ENCODE measurements at places on chromosomes 7 and 10. TPM values are rescaled to one million over a fixed set of nuclear protein-coding genes. Genes with fewer than 3 reads are reported as not detected.

GRCh38 chr7:106823631-106824030, 41.5 kb upstream of the PIK3CG start:
- DNase-seq = no peak

DNA sequence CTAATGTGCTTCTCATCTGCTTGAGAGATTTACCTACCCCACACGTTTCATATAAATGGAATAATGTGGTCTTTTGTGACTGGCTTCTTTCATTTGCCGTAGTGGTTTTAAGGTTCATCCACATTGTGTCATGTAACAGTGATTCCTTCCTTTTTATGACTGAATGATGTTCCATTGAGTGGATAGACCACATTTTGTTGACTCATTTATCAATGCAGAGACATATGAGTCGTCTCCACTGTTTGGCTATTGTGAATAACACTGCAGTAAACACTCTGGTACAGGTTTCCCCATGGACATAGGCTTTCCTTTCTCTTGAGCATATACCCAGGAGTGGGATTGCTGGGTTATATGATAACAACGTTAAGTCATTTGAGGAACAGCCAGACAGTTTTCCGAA, 2.0 kb upstream of the AOC1 start:
- no peak for DNase-seq

DNA sequence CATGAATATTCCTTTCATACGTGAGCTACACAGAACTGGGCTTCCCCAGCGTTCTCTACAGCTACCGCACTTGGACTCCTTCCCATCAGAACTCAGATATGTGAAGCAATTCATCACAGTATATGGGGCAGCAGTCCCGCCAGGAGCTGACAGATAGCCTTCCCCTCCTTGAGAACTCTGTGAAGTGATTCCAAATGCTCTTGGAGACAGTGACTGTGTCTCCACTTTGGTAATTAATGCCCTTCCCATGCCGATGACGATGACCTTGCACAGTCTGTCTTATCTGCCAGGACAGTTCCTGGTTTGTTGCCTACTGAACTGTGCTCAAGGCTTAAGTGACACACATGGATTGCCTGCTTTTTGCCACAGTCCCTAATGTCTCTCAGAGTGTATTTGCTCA, 75.0 kb upstream of the AFAP1L2 start:
- no peak for DNase-seq

EVX1 gene
- not detected for total RNA-seq

CHN2 gene
- total RNA-seq = 0.32 TPM

DNA sequence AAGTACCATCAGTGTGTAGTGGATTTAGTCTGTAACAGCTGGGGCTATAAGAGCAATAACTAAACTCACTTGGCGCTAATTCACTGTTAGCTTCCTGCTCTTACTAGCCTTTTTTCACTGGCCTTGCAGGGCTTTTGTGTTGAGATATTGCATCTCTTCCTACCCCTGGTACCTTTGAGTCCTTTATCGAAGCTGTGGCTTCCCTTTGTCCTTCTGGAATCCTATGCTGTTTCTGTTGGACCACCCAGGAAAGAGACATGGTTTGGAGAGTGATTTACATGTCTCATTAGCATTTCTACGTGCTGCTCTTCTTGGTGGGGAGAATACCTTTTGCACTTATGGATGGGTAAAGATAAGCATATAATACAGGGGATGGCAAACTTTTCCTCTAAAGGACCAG, 103.8 kb downstream of the MLLT10 start:
- no peak for DNase-seq

FKBP6 gene
- total RNA-seq = not detected

ITPRID1 gene
- total RNA-seq = not detected

DNA sequence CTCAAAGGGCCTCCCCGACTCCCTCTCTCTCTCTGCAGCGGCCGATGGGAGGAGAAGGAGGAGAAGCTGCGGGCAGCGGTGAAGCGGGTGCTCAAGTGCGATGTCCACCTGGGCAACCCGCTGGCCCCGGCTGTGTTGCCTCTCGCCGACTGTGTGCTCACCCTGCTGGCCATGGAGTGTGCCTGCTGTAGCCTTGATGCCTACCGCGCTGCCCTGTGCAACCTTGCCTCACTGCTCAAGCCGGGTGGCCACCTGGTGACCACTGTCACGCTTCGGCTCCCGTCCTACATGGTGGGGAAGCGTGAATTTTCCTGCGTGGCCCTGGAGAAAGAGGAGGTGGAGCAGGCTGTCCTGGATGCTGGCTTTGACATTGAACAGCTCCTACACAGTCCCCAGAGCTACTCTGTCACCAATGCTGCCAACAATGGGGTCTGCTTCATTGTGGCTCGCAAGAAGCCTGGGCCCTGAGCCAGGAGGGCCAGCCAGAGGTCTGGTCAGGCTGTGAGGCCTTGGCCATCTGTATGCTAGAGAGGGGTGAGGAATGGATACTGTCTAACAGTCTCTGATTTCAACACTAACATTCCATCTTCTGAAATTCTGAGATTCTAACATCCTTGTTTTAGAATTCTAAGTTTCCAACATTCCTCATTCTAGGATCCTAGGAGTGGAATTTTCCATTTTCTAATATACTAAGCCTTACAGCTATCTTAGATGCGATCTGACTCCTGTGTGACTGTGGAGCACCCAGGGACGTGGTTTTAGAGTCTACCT, 3.6 kb downstream of the INMT start:
- peak; percentile 59 for DNase-seq

CALHM1 gene
- not detected for total RNA-seq

FAM180A gene
- total RNA-seq = 2.9 TPM

DNA sequence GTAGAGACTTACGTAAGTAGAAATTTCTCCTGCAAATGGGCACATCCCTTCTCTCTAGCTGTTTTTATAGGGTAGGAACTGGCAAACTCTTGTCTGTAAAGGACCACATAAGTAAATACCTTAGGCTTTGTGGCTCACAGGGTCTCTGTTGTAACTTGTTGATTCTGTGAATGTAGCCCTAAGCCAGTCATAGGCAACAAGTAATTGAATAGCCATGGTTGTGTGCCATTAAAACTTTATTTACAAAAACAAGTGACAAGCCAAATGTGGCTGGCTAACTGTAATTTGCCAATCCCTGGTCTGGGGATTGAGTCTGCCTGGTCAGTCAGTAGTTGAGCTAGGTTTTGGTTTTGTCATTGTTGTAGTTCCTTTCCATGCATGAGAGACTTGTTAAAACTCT, 5.3 kb upstream of the KLF6 start:
- DNase-seq = no peak

DNA sequence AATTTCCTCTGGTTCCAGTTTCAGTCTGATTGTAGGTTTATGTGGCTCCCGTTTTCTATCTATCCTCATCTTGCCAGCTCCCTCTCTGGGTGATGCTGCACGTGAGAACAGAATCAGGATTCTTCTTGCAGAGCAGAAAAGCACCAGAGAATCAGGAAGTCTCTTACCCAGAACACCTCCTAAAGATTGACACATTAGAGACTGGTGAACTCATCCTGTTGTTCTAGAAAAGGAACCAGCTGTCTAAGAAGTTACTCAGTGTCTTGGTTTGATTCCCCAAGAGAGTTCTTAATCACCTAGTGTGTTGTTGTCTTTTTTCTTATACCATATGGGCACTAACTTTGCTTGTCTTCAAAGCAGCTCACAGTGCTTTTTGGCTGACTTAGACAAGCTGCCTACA, 152.4 kb downstream of the DGKI start:
- DNase-seq = no peak

DNA sequence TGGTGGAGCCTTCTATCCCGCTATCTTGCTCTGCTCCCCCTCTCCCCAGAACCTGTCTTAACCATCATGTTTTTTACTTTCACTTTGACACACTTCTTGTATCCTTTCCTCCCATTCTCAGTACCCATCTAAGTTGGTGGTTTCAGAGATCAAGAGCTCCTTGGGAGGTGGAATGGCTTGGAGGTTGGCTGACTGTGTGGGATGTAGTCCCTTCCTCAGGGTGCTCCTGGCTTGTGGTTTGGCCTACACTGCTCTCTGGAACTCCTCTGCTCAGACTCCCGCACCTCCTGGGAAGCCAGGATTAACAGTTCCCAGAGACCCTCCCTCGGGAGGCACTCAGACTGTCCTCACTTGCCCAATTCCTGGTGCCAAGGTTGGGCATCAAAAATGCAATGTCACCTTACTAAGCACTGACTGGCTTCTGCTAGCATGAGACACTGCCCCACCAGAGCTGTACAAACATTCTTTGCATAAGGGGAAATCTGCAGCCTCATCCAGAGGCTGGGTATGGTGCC, 93.1 kb upstream of the NAMPT start:
- DNase-seq = no peak

DNA sequence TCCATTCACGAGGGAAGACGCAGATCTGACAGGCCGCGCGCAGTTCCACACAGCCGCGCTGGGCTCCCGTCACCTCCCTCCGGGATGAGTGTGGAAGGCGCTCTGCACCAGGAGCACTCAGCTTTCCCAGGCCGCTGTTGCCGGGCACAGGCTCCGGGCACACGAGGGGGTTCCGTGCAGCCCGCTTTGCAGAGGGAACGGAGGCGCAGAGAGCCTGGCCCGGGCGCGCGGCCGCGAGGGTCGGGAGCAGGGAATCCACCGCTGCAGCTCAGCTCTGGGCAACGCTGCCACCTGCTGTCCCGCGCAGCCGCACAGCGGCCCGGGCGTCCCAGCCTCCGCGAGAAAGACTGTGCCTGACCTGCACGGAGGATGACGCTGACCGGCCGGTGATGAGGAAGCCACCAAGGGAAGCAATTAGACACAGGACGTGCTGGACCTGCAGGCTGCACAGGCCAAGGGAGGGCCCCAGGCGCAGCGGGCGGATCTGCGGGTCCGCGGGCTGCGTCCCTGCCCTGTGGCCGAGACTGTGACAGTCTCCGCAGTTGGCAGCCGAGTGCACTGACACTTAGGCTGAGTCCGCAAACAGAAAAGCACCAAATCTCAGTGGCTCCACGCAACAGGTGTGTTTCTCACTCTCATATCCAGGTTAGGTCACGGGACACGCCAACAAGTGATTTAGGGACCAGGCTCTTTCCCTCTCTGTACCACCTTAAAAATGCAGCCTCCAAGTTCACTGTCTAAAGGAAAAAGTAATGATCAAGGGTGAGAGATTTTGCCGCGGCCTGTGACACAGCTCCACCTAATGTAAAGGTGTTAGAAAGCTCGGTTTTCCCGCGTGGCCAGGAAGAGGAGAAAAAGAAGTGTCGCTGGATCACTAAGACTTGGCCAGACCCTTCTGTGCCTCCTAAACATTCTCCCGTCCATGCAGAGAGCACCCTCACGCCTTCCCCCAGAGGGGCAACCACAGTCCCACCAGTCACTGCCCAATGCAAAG, 94.5 kb downstream of the SEC61G start:
- DNase-seq = peak; percentile 14

- no peak for DNase-seq
Observed at GRCh38 chr10:77180794-77181193, 456.8 kb downstream of the KCNMA1 start.

DNA sequence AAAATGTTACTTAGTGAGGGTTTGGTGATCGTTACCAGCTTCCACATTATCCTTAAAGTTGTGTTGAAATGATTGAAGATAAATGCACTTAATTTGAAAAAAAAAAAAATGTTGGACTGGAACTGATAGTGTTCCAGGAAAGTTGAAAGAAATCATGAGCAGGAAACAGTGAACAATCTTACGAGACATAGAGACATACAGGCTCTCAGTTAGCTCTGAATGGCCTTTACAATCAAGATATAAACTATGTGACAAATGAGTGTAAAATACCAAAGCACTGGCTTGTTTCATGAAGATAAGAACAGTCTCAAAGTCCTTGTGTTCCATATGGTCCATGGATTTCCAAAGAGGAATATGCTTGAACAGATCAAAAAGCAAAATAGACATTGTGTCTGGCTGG, 430.1 kb upstream of the ETV1 start:
- no peak for DNase-seq

DNA sequence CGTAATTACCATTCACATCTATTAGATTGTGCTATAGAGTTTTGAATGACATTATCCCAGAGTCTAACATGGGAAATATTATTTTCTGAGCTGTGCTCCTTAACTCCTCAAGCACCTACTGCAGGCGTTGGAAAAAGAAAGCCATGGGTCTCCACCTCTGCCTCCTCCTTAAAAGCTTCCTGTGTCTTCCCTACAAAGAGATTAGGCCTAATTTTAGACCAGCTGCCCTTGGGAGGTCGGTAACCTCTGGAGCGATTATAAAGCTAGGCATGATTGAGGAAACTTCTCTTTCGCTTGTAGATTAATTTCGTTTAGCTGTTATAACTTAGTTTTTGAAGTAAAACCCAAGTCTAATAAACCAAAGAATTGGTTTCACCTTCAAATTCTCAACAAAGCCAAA, 75.2 kb downstream of the PLXDC2 start:
- DNase-seq = no peak
